ENCODE measurements at places on chromosomes 2 and 18. TPM values are rescaled to one million over a fixed set of nuclear protein-coding genes. Genes with fewer than 3 reads are reported as not detected.

GRCh38 chr2:215693193-215693998, 257.5 kb upstream of the FN1 start:
- no peak for DNase-seq

DNA sequence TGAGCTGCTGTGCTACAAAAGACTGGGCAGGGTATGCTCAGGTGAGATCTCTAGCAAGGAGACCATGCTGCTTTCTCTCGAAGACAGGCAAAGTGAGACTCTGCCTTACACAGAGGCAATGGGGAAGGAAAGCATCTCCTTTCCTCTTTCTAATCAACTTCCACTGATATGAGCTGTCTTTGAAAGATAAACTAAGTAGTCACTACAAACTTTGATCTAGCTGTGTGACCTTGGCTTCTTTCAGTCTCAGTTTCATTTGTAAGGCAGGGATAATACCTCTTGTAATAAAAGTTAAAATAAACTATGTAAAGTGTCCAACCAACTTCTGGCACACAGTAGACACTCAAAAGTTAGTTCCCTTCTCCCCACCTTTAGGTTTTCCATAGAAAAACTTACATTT, 7.5 kb downstream of the CCDC93 start:
- DNase-seq, result no peak

DNA sequence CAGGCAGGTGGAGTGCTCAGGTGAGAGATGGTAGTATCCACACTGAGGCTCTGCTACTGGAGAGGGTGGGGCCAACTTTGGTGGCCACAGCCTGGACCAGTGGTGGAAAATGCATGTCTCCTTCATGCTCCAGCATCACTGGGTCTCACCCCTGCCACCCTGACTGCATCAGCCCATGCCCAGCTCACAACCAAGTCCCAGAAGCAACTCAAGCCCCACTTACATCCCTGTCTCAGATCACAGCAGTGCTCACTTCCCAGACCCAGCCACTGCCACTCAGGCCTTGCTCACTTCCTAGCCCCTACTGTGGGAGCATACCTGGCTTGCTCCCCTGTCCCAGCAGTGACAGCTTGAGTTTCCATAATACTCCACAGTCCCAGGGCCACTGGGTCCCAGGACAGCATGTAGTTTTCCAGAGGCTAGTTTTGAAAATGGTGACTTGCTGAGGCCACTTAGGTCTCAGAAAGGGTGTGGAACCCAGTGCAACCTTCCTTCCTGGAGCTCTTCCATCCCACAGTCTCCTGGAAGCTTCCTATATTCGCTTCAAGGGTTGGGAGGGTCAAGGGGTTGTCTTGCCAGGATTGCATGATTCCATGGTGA, 58.8 kb downstream of the GPC1 start:
- DNase-seq, result no peak

- no peak for DNase-seq
Observed at GRCh38 chr2:217972490-217972889, 30.3 kb downstream of the TNS1 start.

DNA sequence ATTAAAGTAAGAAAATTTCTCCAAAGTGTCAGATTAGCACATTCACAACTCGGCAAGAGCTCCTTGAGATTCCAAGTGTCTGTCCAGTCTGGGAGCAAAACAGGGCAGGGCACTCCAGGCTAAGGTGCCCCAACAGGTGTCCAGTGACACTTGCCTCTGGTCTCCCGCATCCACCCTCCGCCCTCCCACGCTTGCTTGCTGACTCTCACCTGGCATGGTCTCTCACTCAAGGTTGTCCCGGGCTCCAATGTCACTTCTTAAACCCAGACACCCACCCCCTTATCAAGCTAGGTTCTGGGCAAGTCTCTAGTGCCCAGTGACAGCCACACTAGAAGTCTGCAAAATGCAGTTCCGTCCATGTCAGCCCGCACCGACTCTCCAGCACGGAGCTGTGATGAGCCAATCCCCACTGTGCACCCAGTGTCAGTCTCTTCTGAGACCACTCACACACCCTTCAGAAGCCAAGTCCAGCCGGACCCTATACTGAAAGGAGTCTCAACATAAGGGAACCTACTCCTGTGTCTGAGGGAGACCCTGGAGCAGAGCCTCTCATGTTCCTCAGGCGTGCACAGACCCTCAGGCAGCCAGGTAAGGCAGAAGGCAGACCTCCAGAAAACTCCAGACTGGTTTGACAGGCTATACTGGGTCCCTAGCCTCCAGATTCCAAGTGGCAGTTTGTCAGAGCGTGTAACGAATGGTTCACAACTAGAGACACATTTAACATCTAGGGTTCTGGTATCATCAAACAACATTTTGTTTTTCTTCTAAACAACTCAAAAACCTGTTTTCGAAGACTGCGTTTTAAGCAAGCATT, 45.6 kb downstream of the HDLBP start:
- no peak for DNase-seq

GRCh38 chr2:105375001-105375561, 23.8 kb downstream of the FHL2 start:
- DNase-seq, result no peak

DNA sequence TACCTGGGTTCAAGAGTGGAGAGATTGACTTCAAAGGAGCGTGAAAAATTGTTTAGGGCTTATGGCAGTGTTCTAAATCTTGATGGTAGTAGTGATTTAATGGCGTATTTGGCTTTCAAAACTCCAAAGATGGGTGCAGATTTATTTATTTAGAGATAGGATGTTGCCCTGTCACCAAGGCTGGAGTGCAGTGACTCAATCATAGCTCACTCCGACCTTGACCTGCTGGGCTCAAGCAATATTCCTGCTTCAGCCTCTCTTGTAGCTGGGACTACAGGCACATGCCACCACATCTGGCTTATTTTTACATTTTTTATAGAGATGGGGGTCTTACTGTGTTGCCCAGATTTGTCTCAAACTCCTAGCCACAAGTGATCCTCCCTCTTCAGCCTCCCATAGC, 52.5 kb downstream of the FAM117B start:
- DNase-seq, result peak; percentile 78

DNA sequence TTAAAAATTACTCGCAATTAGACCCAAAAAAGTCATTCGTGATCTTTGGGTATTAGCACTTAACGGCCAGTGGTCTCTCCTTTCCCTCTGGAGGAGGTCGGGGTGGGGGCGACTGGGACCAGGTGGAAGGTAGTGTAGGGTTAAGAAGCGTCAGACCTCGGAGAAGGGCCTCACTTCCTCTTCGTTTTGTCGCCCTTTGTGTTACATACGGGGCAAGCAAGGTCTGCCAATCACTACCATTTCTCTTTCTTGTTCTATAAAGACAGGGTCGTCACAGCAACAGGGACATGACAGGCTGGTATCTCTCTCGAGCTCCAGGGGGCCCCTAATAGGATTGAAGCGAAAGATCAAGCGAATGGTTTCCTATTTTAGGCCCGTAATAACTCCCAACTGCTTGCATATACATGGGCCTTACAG, 136.6 kb downstream of the INSIG2 start:
- no peak for DNase-seq

DNA sequence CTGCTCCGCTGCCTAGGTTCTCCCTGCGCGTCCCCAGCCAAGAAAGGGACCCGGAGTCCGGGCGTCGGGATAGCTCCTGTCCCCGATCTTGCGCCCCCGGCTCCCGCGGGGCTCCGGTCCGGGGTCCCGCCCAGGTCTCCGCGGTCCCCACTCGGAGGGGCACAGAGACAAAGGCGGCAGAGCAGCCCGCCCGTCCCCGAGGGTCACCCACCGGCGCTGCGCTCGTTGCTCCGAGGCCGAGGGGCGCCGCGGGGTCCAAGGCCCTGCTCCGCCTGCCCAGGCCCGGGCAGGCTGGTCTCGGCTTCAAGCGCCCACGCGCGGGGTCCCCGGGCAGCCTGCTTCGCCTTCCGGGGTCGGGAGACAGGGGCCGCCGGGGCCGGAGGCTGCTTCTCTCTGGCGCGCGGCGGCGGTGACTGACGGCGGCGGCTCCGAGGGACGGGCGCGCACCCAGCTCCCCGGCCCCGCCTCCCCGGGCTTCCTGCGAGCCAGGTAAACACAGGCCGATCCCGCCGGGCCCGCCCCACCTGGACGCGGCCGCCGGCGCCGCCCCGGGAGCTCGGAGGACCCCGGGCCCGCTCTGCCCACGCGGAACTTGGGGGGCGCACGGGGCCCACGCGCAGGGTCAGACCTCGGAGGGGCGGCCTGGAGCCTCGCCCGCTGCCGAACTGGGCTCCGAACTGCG, at the start of gene MBP:
TSS of gene MBP (minus strand) at position 415 of the 682 bp plus-strand sequence. CDS start 27,522 bp downstream, outside the sequence.
- DNase-seq, result peak; percentile 53

DNA sequence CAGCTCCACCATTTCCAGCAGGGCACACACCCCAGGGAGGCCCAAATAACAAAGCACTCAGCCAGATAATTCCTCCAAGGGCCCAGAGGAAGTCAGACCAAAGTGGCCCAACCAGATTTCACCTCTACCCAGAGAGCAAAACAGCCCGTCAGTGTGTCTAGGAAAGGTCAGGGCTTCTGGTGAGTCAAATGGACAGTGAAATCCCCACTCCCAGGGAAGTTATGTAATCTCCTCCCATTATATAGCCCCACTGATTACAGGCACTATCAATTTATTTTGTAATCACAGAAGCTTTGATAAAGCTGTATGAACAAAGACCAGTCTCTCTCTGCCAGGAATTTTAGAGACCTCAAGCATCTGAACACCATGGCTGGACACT, 4.0 kb downstream of the B4GALT6 start:
- DNase-seq, result peak; percentile 83

- DNase-seq, result no peak
Observed at GRCh38 chr2:69011611-69012157, 1.3 kb upstream of the ANTXR1 start.

GRCh38 chr2:69222953-69223658, 163.9 kb downstream of the GFPT1 start:
- no peak for DNase-seq

- DNase-seq, result no peak
Observed at GRCh38 chr2:19744456-19745199, 157.2 kb downstream of the TTC32 start.

- no peak for DNase-seq
Observed at GRCh38 chr2:26900831-26901321, 52.9 kb downstream of the DPYSL5 start.

The EPB41L3 gene
- total RNA-seq, result 134 TPM

The INO80C gene
- 9.0 TPM for total RNA-seq

The TRIM43 gene
- total RNA-seq, result not detected

Data from adrenal gland (tissue), 19 donors.